Fibroblast of skin of left biceps (primary cell): ENCODE measurements at places on chromosomes 1 and 21.

- DNase-seq: no peak
Observed at GRCh38 chr1:44283524-44284173, 70.4 kb downstream of the DMAP1 start.

- DNase-seq: no peak
Observed at GRCh38 chr1:180266275-180267210, 36.5 kb downstream of the LHX4 start.

DNA sequence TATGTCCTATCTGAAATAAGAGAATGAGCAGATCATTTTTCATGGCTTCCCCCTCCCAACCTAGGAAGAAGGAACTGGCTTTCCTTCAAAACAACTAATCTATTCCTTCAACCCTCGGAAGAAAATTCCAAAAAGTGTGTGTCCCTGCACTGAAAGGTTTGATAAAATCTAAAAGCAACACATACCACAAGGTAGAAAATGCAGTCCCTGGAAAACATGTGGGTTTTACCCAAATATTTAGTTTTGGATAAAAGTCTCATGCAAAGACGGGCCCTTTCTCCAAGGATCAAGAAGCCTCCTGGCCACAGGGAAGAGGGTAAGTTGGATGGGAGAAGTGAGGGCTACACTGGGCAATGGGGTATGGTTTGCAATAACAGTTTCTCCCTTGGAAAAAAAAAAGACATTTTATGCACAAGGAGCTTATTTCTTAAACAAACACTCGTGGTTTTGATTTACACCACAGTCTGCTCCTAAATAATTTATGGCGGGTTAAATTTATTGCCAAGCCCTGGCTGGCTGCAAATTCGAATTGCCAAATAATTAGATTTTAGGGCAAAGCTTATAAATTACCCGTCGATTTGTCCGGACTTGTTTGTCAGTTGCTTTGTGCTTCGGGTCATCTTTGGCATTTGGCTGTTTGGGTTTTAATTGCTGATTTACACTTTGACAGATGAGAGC, 28.9 kb downstream of the ERI3 start:
- DNase-seq: no peak

- peak; percentile 38 for DNase-seq
Observed at GRCh38 chr1:81113688-81114087, 687.0 kb upstream of the ADGRL2 start.

GRCh38 chr1:178947677-178947981, 76.8 kb upstream of the ANGPTL1 start:
- DNase-seq: no peak

DNA sequence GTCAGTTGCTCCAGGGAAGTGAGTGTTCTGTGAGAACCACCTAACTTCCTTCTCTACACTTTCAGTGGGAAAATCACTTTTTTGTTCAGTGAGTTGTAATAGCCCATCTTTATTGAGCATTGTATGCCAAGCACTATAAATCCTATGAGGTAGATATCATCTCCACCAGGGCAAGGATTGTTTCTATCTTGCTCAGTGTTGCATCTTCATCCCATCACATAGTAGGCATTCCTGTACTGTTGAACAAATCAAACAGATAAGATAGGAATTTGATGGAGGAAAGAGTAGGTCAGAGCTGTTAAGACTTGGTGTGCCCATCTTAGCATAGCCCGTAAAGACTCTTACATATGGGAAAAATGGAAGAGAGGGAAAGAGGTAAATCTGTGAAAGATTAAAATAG, 2.9 kb upstream of the PIGV start:
- no peak for DNase-seq

- no peak for DNase-seq
Observed at GRCh38 chr1:26302733-26303405, 3.6 kb downstream of the UBXN11 start.

DNA sequence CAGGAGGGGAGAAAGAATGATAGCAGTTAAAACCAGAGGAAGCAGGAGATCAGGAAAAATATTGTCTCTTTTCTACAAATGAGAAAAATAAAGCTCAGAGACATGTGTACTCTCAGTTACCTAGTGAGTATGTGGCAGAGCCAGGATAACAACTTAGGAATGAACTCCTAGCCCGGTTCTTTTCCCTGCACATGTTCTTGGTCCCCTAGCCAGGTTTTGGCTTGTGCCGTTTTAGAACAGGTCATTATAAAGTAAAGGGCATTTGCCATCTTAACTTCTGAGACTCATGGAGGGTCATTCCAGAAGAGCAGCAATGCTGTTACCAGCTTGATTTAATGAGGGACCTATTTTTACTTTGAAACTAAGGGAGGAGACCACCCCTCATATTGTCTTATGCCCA, 48.1 kb upstream of the DAB1 start:
- DNase-seq: no peak
